ENCODE measurements at places on chromosomes 4 and X. TPM values are rescaled to one million over a fixed set of nuclear protein-coding genes. Genes with fewer than 3 reads are reported as not detected.

- DNase-seq: no peak
Observed at GRCh38 chr4:174423257-174423944, 98.9 kb downstream of the HPGD start.

ITM2A gene
- 104 TPM for polyA plus RNA-seq

CDKL2 gene
- 0.15 TPM for polyA plus RNA-seq

DNA sequence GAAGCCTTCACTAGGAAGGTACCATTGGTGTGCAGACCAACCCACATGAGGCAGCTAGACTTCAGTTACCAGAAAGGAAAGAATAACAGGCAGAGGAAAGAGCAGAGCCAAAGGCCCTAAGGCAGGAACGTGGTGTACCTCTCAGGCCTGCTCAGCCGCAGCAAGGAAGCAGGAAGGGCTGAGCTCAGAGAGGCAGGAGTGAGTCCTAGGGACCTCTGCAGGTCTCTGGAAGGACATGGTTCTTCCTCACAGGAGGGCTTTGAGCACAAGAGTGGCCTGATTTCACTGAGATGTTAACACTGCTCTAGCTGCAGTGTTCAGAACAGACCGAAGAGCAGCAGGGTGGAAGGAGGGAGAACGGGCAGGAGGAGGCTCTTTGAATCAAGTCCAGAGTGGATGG is 124.6 kb downstream of the DCHS2 start:
- DNase-seq: no peak

DNA sequence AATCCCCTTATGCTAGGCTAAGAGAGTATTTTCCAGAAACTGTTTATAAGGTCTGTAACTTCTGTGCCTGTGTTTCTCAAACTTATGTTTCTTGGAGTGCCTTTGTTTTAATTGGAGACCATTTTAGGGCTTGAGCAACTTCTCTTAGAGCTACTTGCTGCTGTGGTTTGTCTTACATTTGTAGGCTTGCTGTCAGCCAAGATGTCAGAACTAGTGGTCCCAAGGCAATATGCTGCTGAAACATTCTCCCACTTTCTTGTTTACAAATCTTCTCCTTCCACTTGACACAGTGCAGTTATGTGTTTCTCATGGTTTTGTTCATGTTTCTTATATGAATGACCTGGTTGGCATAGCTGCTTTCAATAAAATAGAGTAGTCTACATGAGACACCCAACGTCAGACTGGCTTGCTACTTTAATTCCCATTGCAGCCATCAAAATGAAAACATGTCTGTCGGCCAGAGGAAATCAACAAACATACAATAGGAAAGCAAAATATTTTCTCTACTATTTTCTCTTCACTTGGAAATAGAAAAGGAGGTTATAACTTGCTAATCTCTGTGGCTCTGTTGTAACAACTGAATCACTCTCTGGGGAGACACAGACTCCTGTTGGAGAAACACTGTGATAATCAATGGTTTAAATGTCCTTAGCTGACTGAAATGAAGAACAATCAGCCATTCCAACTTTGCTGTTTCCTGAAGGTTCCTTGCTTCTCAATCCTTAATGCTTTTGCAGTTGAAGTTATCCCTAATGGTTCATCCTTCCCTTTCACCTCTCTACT is 426.4 kb downstream of the PDGFC start:
- DNase-seq: no peak

- DNase-seq: no peak
Observed at GRCh38 chrX:150229030-150229429, 134.1 kb upstream of the MAMLD1 start.

GRCh38 chrX:47583240-47583861 is 1.1 kb downstream of the TIMP1 start:
- no peak for DNase-seq

SCML2 gene
- 2.5 TPM for polyA plus RNA-seq

DNA sequence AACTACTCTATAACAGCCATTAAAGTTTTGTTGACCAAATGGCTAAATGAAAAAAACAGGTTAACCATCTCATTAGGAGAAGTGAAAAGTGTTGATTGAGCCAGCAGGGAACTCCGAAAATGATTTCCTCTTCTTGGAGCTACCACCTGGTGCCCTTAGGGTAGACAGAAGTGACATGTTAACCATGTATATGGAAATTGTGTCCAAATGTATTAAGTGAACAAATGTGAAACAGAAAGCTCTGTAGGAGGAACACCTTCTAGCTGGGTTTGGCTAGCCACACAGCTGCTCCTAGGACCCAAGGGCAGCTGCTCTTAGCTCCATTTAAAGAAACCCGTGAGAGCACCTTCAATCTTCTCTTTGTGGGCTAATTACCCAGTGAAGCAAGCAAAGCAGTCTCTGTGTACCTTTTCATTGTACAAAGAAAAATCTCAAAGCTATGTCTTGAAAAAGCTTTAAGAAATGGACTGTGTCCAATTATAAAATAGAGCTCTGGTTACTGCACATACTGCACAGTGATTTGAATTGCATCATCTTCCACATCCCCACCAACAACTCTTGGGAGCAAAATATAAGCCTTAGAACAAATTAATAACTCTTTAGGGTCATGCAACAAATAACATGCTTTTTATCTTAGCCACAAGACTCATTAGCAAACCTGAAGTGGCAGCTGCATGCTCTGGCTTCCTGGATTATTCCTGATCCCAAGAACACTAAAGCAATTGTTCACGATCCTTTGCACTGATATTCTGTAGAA is 59.2 kb upstream of the PARM1 start:
- DNase-seq: no peak

Data from urinary bladder (tissue), 4 donors.